ENCODE measurements at places on chromosomes 3 and 15.

GRCh38 chr3:67470207-67470606 is 184.2 kb downstream of the SUCLG2 start:
- DNase-seq: no peak

GRCh38 chr3:51338632-51339031 is 46.5 kb upstream of the MANF start:
- DNase-seq: no peak

DNA sequence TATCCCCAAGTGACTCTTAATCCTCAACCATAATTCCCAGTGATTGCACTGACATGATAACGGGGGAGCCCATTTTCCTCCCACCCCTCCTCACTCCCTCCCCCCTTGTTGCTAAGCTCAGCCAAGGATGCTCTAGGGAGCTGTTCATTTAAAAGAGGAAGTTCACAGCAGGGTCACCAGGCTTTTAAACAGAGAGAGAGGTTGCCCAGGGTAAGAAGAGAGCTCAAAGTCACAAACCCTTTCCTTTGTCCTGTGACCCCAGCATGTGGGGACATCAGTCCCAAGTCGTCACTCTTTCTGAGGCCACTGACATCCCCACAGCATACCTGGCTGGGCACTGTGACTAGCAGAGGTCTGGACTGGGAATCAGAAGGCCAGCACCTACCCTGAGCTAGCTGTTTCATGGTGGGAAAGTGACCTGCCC is 144.1 kb downstream of the RORA start:
- DNase-seq: no peak

GRCh38 chr3:184822654-184823053 is 10.7 kb downstream of the VPS8 start:
- no peak for DNase-seq

DNA sequence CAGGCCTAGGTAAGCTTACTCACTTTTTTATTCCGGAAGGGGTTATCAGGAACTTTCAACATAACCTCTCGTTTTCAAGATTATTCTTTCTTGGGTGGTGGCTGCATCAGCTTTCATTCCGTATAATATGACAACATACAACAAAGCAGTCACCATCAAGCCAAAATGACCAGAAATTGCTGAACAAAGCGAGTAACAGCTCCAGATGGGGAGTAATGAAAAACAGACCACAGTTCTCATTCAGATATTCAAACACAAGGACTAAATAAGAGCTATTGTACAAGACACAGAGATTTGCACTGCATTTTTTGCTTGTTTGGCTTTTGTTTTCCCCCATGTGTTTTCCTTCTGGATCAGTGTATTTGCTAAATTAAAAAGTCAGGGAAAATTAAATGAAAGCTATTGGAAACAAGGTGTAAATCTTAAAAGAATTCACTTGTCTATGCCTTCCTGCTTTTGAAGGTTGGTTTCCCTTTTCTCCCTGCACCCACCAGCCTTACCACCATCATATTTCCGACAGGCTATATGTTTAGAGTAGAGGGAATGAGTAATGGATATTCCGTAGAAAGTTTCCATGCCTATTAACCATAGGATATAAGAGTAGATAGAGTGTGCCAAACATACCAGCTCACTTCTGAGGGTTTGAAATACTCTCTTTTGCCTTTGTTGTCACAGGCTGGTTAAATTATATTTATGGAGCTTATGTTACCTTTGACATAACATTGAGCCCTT is 213.6 kb downstream of the RBMS3 start:
- peak; percentile 77 for DNase-seq

GRCh38 chr3:162138509-162138908 is 641.9 kb downstream of the OTOL1 start:
- DNase-seq: no peak

DNA sequence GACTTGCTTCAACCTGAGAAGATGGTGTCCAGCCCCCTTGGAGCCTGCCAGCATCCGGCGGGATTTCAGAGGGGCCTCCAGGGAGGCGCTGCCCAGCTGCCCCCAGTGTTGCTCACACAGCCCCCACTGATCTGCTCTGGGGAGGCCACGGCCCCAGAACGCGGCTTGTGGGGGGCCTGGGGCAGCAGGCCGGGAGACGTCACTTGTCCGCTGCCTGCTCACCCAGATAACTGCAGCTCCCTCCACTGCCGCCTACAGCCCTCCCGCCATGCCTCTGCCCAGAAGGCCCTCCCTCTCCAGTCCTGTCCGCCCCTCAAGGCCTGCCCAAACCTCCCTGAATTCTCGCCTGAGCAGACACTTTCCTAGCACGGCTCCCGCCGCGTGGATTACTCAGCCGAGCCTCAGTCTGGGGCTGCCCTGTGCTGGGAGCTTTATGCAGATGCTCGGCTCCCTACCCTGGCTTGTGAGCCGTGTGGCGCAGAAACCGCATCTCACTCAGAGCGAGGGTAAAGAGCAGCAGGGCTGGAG is 17.2 kb upstream of the ADIPOQ start:
- peak; percentile 85 for DNase-seq

DNA sequence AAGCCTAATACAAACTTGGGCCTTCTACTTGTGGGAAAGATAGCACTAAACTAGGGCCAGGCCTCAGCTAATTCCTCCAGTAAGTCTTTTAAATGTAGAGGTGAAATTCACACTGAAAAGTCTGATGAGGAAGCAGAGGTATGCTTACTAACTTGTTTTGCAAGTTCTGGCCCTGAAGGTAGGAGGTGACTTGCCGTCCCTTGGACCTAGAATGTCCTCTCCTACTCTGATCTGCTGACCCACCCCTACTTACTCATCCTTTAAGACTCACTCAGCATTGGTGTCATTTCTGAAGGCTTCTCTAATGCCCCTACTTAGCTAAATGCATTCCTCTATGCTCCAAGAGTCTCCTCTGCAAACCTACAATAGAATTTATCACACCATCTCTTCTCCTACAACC is 19.4 kb downstream of the RIOX2 start:
- DNase-seq: no peak

DNA sequence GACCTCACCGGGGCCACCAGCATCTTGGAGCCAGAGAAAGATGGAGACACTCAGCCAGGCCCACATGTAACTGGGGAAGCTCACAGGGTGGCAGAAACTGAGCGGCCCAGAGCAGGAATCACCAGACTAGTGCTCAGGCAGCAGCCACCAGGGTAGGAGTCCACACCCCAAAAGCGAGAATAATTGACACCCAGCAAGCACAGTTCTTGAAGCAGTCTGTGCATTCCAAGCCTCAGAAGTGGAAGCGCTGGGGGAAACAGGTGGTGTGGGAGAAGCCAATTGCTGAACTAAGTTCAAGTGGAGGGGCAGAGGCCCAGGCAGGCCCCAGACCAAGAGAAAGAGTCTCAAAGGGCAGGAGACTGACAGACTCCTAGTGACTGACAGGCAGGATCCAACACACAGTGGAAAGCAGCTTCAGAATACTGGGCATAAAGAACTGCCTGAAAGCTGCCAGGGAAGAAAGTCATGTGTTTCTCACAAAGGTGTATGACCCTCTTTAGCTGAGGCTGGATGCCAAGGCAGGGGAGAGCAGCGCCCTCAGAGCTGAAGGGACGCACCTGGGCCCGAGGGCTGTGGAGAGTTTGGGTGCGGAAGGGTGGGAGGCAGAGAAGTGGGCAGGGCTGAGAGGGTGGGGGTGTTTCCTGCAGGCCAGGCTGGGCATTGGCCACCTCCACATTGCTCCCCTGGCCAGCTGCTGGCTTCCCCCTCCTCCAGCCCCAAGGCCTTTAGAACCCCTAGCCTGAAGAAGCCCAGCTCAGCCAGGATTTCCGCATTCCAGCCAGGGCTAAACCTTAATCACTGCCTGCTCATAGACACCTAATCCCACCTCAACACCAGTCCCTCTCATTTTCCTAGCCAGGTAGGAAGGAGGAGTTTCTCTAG is 7.7 kb downstream of the NT5DC2 start:
- DNase-seq: no peak

DNA sequence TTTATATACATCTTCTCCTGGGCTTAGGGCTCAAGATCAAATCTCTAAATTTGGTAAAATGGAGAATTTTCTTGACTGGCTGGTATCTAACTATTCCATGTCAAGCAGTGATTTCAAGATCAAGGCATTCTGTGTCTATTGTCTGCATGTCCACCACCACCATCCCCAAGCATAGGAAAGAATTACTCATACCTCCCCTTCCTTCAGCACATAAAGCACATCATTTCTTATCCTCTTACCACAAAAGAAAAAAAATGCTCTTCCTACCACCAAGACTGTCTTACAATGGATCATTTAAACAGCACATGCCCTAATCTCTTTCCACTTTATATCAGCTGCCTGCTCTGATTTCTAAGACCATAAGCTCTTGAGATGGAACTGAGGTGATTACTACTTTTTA is 470.5 kb upstream of the THBS1 start:
- DNase-seq: peak; percentile 93

DNA sequence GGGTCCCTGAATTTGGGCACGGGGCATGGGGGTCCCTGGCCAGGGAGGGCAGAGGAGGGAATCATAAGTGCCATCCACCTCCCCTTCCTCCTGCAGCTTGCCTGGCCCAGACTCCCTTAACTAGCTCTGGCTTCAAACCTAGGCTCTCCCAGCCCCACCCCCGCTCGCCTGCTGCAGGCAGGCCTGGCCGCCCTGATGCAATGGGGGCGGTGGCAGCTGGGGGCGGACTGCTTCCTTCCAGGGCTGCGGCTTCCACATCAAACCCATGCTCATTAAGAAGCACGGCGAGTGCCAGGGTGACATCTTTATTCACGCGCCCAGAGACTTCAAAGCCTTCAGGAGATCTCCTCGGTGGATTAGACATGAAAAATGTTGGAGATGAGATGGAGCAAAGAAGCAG is 123.1 kb downstream of the TPRA1 start:
- DNase-seq: no peak

DNA sequence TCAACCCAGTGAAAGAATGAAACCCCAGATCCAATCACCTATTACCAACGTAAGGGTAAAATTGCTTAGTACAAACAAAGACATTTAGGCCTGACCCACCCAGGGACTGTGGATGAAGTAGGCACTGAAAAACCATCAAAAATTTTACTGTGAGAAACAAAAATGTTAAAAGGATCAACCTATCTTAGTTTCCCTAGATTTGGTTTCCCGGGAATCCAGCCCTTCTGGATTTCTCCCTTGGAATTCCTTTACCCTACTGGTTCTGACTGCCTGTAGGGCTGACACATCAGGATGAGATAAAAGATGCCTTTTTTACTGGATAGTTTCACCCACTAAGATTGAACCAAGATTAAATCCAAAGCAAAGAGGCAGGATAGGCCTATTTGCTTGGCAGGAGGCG is 102.7 kb downstream of the SCAPER start:
- peak; percentile 1 for DNase-seq

DNA sequence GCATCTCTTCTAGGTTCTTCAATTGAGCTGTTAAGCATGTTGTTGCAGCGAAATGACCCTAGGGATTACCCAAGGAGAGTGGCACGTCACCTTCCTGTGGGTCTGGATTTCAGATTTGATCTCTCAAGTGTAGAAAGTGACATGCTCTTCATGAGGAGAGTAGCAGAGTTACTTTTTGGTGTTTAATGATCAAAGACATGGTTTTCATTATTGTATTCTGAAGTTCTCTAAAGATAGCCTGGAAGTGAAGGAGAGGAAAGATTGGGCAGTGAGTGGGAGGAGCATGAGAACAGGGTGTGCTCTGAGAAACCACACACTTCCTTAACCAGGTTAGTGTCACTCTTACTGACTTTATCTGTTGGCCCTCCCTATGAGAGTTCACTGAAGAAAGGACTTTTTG is 153.6 kb downstream of the AKAP13 start:
- no peak for DNase-seq

DNA sequence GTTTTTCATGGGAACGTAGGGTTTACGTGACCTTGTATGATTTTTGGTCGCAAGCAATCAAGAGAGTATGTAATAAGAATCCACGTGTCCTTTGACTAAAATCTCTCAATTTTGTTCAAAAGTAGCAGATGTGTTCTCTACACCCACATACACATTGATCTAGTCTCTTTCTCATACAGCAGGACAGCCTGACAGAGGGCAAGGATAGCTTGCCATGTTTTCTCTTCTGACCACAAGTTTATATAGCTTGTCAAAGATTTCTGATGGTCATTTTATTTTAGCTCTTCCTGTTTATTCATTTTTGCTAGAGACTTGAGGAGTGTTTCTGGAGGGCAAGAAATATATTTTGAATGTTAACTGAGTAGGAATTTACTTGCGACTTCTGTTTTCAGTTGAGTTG is 570.2 kb upstream of the ALCAM start:
- DNase-seq: no peak

DNA sequence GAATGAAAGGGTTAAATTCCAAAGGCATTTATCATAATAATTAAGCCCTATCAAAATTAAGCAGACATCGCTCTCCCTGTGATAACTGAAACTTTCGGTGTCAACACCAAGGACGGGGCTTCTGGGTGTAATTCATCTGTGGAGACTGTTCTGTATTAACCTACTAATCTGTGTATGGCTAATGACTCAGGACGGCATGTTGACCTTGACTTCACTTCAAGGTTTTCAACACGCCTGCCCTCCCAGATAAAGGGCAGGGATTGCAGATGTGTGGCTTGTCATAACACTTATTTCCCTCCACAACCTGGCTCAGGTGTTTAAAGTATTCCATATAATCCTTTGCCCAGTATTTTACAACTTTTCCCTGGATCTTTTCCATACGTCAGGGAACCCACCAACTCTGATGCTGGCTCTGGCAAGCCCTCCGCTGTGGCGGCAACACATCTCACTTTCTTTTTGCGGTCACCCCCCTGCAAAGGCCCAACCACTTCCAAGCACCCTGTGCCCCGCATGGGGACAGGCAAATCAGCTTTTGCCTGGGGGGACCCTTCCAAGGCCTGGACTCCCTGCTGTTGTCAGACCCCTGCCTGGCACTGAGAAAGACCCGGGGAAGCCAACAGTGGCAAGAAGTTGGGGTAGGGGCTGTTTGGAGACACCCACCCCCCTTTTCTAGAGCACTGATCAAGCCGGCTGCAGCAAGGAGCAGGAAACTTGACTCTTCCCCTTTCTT is 93.2 kb upstream of the MEF2A start:
- DNase-seq: no peak

DNA sequence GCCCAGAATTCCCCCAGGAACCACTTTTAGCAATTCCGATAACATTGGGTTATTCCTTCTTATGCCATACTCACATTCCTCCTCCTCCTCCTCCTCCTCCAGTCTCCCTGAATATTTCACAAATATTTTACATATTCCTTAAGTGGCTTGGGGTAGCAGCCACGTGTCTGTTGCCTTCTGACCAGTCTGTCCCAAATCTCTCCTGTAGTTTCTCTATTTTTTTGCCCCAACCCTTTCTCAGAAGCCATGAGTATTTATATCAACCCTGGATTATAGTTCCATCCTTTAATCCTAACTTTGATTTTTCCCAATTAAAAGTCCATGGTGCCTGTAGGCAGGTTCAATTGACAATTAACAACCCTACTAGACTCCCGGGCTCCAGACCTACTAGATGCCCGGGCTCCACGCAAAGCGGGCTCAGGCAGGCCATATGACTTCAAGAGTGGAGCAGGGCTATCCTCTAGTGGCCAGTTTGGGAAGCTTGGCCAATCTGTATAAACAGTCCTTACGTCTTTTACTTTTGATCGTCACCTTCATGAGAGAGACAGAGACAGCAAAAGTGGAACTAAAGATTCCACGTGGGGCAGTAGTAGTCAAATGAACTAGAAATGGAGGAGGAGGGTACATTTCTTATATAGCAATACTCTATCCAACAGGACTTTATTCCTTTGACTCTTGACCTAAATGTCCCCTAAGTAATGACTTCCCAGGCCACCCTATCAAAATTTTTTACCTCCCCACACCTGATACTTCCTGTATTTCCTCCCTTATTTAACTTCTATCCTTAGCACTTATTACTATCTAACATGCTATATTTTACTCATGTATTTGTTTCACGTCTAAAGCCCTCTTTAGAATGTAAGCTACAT is 69.7 kb downstream of the USF3 start:
- DNase-seq: peak; percentile 55

GRCh38 chr3:46900007-46900292 is 22.4 kb downstream of the PTH1R start:
- no peak for DNase-seq

GRCh38 chr3:129892486-129892856 is 1.0 kb downstream of the TMCC1 start:
- no peak for DNase-seq

All from fibroblast of upper back skin (primary cell).